ENCODE measurements at places on chromosomes 6 and 20. TPM values are rescaled to one million over a fixed set of nuclear protein-coding genes. Genes with fewer than 3 reads are reported as not detected.

The CLPSL2 gene
- not detected for total RNA-seq

The HCRTR2 gene
- not detected for total RNA-seq

The TP53TG5 gene
- not detected for total RNA-seq

The HLA-DOB gene
- not detected for total RNA-seq

The RAD21L1 gene
- not detected for total RNA-seq

The SCGN gene
- 3.6 TPM for total RNA-seq

The FOXS1 gene
- not detected for total RNA-seq

The OPN5 gene
- not detected for total RNA-seq

The TSHZ2 gene
- 60.5 TPM for total RNA-seq

The MCHR2 gene
- not detected for total RNA-seq

The RBM24 gene
- total RNA-seq = 1.3 TPM

The SRMS gene
- total RNA-seq = not detected

DNA sequence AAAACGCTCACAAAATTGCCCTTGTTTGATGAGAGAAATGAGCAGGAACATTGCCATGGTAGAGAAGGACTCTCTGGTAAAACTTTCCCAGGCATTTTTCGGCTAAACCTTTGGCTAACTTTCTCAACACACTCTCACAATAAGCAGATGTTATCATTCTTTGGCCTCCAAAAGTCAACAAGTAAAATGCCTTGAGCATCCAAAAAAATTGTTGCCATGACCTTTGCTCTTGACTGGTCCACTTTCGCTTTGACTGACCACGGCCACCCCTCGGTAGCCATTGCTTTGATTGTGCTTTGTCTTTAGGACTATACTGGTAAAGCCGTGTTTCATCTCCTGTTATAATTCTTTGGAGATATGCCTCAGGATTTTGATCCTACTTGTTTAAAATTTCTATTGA lies 41.1 kb upstream of the PREP start:
- DNase-seq = no peak

GRCh38 chr20:16491294-16491905 lies 81.8 kb downstream of the KIF16B start:
- no peak for DNase-seq

DNA sequence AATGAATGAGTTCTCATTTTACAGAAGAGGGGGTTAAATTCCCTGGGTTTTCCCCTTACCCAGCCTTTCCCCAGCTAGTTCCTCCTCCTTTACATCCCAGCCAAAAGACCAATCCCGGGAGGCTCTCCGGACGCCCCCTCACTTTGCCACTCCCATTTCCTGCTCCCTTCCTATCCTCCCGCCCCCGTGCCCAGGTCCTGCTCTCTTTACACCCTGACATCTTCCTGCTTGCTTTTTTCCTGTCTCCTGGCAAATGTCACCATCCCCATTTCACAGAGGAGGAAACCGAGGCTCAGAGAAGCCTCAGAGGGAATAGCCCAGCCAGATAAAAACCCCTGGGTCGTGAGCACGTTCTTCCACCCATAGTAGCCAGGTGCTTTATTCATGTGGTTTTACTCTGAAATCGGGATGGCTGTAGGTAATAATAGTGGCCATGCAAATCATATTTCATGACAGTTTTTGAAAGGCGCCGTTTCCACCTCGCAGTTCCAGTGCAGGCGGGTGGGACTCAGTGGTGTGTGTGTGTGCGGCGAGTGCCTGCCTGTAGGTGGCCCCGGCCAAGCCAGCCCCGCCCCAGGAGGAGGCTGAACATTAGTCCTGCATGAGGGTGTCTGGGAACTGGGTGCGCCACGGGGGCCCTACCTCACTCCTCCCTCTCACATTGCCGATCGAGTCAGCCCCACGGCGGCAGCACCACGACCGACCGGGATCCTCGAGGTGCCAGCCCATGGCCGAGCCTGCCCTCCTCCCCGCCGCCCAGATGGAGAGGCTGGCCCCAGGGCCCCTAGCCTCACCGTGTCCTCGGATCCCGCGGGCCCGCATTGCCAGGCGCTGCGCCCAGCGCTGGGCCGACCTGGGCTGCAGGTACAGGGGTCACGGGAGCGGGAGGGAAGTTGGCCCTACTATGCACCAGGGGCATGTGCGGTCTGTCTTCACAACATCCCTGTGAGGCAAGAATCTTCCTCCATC lies at the start of gene ARHGAP40:
Gene ARHGAP40 (plus strand): TSS at position 594 of the 969 bp plus-strand sequence.
- no peak for DNase-seq

DNA sequence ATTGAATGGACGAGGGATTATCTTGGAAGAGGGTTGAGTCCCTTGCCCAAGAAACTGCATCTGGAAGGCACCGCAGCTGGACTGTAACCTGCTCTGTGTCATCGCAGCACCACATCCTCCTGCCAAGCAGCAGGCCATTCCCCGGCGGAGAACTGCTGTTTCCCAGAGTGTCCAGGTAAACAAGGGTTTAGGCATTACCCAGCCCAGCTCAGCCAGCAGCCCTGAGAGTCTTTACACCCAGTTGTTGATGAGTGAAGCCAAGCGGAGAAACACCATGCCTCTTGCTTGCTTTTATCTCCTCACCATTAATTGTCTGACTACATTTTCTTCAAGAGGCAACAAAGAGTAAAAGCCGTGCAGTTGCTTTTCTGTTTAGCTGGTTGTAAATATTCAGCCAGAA lies 104.1 kb downstream of the CDH4 start:
- DNase-seq = no peak

- no peak for DNase-seq
Observed at GRCh38 chr6:17984399-17984798, 3.0 kb downstream of the KIF13A start.

DNA sequence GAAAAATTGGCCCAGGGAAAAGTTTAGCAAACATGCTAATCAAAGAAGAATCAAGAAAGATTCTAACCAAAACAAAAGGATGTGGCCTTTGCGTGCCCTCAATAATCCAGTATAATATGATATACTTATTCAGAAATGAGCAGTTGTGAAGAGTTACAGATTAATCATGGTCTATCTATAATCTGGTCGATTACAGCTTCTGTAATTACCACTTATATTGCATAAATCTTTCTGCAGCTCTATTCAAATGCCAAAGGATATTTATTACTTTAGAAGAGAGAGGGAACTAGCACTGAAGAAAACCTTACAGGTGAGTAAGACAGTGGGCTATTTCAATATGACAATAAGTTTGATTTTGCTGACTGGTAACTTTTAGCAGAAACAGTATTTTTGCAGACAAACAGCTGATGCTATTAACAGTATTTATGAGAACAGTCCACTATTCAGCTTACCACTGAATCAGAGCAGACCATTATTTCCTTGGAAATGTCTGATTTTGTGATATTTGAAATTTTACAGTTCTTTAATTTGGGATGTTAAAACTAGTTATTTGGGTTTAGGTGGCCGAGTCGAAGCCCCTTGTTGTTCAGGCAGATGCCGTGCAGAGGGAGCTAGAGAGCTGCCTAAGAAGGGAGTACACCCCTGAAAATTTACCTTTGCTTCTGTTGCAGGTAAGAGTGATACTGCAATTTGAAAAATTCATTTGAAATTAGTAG lies 92.2 kb downstream of the CEP57L1 start:
- DNase-seq = no peak

DNA sequence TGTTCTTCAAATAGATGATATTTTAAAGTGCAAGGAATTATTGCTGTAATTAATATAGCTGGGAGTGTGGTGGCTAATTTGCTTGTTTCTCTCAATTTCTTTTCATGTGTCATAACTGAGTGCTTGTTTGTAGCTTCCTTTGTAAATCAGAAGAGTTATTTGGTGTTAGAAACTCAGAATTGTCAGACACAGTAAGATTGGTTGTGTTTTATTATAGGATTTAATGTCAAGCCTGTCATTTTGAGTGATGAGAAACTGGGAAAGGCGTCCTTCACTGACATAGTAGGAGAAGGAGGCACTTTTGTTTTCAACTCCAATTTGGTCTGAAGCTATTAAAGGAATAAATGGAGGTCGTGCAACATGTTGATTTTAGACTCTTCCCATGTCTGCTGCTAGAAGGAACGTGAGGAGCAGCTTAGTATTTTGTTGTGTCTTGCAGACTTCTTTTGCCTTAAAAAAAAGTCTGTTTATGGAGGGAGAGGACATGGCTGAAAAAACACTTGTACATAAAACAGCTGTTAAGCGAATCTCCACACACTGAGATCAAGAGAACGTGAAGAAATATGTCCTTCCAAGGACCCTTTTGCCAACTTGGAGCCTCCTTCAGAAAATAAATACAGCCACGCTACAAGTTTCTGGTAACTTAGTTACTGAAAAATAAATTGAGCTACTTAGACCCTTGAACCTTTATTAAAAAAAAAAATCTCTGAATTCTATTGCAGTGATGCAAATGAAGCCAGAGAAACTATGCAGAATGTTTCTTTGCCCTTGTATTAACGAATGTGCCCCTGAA lies 59.5 kb downstream of the BMP6 start:
- DNase-seq = no peak

DNA sequence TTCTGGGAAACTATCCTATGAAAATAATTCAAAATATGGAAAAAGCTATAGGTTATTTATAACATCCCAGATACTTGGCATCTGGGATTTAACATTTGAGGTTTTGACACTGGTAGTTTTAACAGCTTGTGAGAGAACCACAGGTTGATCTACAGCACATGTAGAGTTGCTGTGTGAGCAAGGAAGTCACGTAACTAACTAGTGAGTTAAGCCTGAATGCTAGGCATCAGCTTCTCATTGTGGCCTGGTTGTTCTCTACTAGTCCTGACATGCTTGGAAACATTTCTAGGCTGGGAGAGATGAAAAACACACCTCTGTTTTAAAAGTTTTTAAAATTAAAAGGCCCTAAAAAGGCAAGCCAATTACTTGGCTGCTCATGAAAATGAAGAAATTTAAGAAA lies 28.2 kb downstream of the ESF1 start:
- DNase-seq = no peak

DNA sequence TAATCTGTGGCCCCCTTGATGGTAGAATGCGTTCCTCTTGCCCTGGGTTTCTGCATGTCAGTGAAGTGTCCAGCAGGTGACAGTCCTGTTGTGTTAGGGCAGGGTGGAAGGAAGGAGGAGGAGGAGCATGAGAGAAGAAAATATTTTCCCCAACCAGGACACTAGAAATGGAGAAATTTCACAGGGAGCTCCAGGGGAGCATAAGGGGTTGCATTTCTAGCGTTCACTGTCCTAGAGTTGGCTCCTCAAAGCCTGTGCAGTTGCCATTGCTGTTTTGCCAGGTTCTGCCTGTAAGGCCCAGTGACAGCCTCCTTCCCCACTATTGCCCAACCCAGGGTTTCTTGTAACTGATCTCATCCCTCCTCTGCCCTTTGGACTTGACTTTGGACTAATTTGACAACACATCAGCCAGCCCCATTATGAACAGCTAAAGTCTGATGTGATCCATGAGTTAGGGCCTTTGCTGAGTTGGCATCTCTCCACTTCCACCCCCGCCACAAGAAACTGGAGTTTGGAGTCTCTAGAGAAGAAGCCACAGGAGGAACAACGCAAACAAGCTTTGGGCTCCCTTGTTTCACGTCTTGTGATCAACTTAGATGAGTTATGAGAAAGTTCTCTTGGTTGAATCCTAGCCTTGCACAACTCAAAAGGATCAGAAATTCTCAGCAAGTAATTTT lies 14.0 kb upstream of the FAM50B start:
- DNase-seq = no peak

GRCh38 chr20:5967469-5967868 lies 17.0 kb downstream of the MCM8 start:
- no peak for DNase-seq

DNA sequence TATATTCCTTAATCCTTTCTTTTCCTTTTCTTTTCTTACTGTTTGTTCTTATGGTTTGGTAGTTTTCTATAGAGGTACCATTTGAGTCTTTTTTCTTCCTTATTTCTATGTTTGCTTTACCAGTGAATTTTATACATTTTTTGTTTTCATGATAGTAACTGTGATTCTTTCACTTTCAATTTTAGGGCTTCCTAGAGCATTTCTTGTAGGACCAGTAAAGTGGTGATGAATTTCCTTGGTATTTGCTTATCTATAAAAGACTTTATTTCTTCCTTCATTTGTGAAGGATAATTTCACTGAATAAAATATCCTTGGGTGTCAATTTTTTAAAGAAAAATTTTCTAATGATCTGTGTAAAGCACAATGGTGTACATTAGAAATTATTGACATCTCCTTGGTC lies 637.4 kb downstream of the CD109 start:
- no peak for DNase-seq

DNA sequence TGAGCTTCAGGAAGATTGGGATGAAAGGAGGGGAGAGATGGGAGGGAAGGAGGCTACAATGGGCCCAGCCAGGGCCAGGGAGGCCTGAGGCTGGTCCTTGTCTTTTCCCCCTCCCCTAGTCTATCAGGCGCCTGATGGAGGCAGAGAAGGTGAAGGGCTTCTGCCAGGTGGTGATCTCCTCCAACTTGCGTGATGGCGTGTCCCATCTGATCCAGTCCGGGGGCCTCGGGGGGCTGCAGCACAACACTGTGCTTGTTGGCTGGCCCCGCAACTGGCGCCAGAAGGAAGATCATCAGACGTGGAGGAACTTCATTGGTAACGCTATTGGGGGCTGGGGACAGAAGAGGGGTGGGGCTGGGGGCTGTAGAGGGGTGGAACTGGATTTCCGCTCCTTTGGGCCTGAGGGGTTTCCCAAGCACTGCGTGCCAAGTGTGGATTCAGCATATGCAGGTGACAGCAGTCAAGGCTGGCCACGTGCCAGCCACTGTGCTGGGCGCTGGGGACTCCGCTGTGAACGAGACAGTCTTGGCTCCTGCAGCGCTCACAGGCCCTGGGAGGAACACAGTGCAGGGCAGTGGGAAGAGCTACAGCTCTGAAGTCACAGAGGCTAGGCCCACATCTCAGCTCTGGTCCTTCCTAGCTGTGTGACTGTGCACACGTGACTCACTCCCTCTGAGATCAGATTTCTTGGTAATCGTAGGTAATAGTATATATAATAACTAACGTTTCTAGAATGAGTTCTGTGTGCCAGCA lies 22.7 kb downstream of the SLC12A5 start:
- peak; percentile 78 for DNase-seq

DNA sequence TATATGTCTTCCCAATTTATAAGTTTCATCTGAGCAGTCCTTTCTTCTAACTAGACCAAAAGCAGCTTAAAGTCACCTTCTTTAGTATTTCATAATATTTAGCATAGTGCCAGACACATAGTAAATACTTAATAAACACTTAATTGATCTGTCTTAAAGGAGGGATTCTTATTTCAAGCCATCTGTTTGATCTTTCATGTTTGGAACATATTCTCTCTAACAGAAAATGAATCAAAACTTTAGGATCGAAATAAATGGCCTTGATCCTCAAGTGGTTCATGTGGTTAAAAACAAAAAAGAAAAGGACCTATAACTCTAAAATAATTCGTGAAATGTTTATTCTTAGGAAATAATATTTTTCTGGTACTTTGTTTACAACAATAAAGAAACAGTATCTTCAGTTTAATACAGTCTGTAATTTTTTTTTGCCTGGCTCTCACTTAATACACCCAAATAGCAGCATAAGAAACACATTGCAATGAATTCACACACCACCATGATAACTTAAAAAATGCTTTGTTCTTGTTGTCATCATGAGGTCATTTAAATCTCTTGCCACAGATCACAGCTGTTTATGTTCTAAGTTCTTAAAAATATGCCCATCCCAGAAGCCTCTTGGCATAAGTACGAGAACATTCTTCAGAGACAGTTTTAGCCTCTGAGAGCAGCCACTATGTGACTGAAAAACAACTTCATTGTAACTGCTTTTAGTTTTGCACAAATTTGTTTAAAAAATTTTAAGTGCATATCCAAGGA lies 48.1 kb downstream of the ESF1 start:
- no peak for DNase-seq

- DNase-seq = no peak
Observed at GRCh38 chr6:32938494-32938893, 2.3 kb downstream of the HLA-DMB start.

- no peak for DNase-seq
Observed at GRCh38 chr20:10240655-10241054, 22.0 kb downstream of the SNAP25 start.
